CD4-positive, alpha-beta memory T cell (primary cell): ENCODE measurements at places on chromosomes 4 and X. TPM values are rescaled to one million over a fixed set of nuclear protein-coding genes. Genes with fewer than 3 reads are reported as not detected.

OTC gene
- total RNA-seq = not detected

S100G gene
- not detected for total RNA-seq

PHOX2B gene
- not detected for total RNA-seq

FRG2 gene
- total RNA-seq = not detected

GRCh38 chr4:171857302-171858012, 44.3 kb downstream of the GALNTL6 start:
- DNase-seq = no peak

- no peak for DNase-seq
These were observed 20.7 kb upstream of the PROM1 start for GRCh38 chr4:16104520-16104919.

DNA sequence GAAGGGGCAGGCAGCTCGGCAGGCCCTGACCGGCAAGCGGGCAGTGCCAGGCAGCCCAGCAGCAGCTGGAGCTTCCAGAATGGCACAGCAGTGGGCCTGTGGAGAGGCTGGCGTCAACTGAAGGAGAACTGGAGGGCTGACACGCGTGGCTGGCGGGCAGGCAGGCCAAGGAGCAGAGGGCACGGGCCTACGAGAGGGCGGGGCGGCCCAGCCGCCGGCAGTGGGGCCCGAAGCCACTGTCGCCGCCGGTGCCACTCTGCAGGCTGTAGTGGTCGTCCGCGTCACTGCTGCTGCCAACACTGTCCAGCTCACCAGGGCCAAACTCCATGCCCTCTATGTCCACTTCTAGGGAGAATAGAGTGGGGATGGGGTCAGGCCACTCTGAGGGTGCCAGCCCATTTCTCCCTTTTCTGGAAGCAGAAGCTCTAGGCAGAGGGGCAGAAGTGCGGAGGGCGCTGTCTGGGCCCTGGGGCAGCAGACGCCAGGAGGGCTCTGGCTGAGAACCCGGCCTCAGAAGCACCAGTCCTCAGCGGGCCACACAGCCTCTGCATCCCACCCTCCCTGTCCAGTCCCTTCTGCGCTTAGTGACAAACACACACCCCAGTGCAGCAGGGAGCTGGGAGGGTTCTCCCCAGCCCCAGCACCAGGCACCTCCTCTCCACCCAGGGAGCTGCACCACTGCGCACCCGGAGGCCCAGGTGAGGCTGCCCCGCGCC, 8.6 kb upstream of the HAUS3 start:
- no peak for DNase-seq

GRCh38 chrX:84248226-84248625, 60.2 kb upstream of the RPS6KA6 start:
- DNase-seq = no peak

GRCh38 chr4:52684896-52685295, 25.8 kb upstream of the USP46 start:
- no peak for DNase-seq

GRCh38 chrX:57822818-57823217, 87.4 kb downstream of the ZXDA start:
- no peak for DNase-seq

DNA sequence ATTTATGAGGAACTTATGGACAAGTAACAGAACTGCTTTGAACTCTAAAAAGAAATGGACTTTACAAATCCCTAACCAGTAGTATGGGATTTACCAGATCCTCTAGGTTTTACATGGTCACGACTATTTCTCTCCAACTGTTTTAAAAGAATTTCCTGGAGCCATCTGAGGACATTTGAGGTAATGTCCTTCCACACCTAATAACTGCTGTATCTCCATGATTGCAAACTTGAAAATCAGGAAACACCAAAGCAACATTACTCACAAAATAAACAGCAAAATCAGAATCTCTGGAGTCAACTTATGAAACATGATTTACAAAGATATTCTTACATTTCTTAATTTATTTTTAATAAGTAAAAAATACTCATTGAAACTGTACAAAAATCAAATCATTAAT, 58.0 kb downstream of the STAP1 start:
- DNase-seq = no peak

- DNase-seq = no peak
These were observed 32.8 kb downstream of the MGARP start for GRCh38 chr4:139247241-139247640.

- no peak for DNase-seq
These were observed 73.2 kb upstream of the STS start for GRCh38 chrX:7074148-7074907.
